Stimulated activated CD8-positive, alpha-beta memory T cell treated with anti-CD3 and anti-CD28 coated beads, Interleukin-2, amount 100 ng/mL, for 1 hour (primary cell): ENCODE measurements at places on chromosomes 2 and 18.

- no peak for DNase-seq
These were observed 3.5 kb downstream of the TRIB2 start for GRCh38 chr2:12720278-12720620.

- no peak for DNase-seq
These were observed at the start of gene VWC2L for GRCh38 chr2:214410918-214411554. TSS of gene VWC2L (plus strand) at chr2:214411054. CDS start at chr2:214414194, 3,140 bp downstream.

- no peak for DNase-seq
These were observed 62.1 kb downstream of the LBH start for GRCh38 chr2:30293303-30293921.

DNA sequence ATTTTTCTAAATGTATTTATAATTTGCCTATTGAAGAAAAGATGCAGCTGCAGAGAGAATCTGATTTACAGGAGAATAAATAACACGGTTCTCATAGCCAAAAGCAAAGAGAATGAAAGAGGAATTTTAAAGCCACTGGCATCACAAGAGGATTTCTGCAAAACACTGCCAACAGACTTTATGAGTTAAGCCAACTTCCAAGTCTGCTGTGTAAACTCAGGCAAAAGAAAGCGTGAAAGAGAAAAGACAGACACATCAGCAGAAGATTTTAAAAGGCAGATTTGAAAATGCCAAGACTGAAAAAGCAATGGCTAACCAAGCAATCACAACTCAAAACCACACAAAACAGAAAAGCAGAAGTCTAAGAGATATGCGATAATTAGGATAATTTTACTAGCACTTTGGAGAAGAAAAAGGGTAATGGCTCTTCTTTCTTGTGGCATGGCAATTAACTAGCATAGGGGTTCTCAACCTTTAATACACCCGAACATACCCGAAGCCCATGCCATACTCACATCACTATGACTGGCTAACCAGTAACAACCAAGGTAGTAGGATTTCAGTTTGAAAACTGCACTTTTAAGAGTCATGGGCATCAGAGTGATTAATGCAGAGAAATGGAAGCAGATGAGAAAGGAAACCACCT is 4.9 kb downstream of the DARS1 start:
- DNase-seq, result no peak

DNA sequence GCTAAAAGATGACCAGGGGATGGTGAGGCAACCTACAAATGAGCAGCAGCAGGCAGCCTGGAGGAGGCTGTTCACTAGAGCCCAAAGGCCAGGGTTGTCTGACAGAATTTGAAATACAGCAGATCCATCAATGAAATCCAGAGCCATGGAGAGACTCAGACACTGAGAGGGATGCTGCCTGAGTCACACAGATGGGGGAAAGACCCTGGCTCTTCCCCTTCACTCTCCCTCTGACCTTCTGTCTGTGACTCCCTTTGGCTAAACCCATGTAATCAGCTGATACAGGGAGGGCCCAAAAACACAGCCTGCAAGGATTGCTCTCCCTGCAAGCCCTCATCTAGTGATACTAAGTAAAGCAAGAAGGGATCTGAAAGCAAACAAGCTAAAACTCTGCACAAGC is 166.5 kb upstream of the SPOPL start:
- no peak for DNase-seq

GRCh38 chr2:152585830-152586484 is 131.3 kb downstream of the PRPF40A start:
- no peak for DNase-seq

- DNase-seq, result no peak
These were observed 192.4 kb downstream of the TWIST2 start for GRCh38 chr2:239040152-239040761.

DNA sequence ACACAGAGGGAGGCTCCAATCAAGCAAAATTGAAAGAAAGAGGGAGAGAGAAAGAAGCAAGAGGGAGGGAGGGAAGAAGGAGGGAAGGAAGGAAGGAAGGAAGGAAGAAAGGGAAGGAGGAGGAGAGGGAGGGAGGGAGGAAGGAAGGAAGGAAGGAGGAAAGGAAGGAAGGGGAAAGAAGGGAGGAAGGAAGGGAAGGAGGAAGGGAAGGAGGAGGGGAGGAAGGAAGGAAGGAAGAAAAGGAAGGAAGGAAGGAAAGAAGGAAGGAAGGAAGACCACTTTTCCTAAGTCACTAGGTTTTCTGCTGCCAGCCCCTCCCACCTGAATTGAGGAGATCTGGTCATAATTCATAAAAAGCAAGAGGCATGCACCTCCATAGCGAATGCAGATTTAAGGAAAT is 287.0 kb downstream of the SP3 start:
- DNase-seq, result no peak

DNA sequence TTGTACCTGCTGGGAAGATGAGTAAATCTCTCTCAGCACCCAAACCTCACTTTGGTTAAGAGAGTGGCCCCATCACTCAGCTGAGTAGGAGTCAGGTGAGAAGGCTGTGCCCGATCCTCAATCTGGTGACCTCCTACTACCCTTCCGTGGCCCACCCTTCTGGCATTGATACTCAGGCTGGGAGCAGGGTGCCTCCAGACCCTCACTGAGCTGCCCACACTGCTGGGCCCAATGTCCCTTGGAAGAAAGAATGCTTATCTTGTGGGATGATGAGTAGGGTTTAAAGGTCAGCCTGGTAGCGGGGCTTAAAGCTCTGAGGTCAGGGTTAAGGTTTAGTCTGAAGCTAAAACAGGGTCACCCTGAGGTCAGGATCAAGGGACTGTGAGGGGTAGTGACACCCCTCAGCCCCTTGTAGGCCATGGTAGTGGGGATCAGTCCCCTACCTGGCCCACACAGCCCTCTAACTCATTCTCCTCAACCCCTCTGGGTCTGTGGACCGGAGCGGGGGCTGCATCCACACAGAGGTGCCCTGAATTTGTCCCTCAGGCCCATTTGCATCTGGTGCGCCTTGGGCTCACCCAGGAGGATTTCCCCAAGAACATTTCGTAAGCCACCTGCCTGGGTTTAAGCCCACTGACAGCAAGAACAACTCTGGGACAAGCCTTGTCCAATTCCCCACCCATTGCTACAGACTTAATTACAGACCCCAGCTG is 123.8 kb downstream of the CYP26B1 start:
- no peak for DNase-seq

- no peak for DNase-seq
These were observed 211.6 kb downstream of the MCFD2 start for GRCh38 chr2:46704041-46704440.

DNA sequence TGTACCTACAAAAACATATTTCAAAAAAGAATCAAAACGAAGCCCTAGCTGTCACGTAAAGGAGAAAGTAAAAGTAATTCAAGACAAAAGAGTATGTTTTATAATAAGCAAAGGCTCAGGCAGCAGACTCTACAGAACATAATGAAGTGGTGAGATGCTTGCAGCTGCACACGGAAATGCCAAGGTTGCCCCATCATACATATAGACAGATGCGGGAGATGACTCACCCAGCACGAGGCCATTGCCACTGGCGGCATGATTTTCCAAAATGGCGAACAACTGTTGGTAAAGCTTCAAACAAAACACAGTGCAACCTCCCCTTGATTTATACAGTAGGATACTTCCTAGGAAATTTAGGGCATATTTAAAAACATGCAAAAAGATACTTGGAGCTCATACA is 26.0 kb upstream of the C1QL2 start:
- no peak for DNase-seq

GRCh38 chr2:217520356-217521010 is 482.3 kb downstream of the TNS1 start:
- DNase-seq, result no peak

GRCh38 chr2:109472331-109472959 is 141.3 kb downstream of the SEPTIN10 start:
- DNase-seq, result no peak

DNA sequence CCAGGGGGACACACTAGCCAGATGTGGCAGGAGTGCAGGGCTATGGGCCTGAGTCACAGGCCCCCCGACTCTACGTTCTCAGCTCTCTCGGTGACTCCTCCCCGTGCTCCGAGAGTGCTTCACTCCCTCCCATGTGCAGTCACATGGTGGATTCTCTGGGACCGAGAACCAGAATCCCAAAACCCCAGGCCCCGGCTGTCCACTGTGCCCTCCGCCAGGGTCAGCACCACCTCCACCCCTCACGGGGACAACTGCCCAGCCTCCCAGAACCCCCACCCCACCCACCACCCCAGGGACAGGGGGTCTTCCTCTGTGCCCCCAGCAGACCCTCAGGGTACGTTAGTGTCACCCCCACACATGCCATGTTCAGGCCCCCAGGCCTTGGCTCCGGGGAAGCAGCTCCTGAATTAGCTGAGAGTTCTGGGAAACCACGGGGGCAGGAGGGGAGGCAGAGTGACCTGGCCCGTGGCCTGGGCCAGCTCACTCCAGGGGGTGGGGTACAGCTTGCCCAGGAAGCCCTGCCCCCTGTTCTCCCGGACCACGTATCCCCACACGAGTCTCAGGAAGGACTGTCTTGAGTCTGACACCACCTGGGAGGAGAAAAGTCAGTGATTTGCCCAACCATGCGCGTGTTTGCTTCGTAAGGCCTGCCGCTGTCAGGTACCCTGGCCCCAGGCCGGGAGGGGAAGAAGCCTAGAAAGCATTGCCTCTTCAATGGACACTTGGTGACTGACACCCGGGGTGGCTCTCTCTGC is 4.4 kb downstream of the RAMP1 start:
- no peak for DNase-seq

GRCh38 chr2:194567661-194568017 is 1089.4 kb upstream of the SLC39A10 start:
- no peak for DNase-seq

DNA sequence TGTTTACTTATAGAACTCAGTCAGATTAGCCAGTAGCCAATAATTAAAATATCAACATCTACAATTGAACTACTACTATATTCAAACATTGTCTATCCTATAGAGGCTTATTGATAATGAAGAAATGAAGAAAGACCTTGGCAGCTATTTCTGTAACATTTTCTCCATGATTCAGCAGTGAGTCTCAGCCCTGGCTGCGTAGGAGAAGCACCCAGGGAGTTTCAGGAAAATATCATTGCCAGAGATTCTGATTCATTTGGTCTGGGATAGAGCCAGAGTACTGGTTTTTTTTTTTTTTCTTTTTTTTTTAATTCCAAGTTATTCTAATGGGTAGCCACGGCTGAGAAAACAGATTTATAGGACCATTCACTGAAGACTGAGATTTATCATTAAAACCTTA is 404.8 kb downstream of the TXNL1 start:
- no peak for DNase-seq

DNA sequence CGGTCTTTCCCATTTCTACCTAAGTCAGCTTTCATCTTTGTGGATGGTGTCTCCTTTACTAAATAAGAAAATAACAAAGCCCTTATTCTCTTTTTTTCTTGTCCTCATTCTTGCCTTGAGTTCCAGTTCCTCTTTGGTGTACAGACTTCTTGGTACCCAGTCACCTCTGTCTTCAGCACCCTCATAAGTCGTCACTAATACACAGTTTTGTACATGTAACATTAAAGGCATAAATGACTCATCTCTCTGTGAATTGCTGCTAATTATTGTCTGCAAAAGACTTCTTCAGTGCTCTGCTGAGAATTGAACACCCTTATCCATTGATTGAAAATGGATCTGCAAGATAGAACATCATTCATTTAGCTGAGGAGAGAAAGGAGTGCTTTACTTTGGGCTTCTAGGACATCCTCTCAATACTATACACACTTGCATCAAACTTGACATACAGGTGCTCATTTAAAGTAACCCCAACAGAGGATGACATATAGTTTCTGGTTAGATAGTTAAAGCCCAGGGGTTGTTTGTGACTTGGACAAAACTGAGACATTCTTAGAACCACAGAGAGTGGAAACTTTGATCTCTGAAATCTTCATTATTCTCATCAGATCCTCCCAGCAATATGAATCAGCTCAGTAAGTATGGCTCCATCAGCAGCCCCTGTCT is 97.0 kb downstream of the XRCC5 start:
- no peak for DNase-seq

DNA sequence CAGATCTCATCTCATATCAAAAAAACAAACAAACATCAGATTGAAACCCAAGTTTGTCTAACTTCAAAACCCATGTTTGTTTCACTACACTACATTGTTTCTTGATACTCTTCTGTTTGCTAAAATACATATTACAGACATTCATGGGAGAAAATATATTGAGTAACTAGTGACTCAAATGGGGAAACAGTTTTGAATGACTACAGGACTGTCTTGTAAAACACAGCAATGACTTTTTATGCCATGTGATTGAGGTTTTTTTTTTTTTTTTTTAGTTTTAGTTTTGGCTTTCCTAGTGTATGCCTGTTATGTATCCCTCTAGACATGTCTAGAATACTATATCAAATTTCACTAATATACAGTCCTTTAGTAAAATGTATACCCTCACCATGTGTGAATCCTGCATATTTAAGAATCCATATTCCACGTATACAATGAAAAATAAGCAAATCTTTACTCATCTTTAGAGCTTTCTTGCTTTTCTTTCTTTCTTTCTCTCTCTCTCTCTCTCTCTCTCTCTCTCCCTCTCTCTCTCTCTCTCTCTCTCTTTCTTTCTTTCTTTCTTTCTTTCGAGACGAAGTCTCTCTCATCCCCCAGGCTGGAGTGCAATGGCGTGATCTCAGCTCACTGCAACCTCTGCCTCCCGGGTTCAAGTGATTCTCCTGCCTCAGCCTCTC is 46.6 kb upstream of the SERTAD2 start:
- no peak for DNase-seq

- DNase-seq, result no peak
These were observed 50.5 kb upstream of the OTOS start for GRCh38 chr2:240191001-240191400.

DNA sequence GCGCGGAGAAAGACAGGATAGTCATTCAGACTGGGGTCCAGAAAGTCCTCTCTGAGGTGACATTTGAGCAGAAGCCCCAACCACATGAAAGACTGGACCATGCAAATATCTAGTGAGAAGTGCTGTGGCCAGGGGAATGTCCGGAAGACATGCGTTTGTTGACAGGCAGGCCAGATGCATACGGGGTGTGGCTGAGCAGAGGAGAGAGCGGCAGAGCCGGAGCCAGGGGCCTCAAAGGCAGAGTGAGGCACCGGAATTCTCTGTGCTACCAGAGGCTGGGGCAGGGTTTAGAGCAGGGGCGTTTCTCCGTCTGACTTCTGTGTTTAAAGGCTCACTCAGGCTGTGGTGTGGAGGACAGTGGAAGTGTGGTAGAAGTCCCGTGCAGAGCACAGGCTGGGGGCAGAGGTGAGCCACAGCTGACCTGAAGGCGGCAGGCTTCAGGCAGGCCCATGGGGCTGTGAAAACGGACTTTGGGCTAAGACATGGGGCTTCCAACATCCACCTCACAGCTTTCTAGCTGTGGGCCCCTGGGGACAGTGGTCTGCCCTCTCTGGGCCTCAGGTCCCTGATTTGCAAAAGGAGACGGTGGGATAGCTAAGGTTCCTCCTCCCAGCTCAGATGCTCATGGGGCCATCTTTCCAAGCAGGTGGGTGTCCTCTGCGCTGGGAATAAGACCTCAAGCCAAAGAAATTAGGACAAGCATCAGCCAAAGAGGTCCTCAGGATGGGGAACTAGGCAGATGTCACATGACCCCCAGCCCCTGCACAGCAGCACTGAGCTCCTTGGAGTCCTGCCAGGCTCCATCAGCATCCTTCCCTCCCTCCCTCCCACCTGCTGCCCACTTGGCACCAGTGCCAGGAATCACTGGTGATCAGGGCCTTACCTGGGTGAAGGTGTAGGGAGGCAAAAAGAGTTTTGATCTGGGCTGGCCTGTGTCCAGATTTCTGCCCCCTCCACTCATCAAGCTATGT is 11.2 kb downstream of the RUFY4 start:
- no peak for DNase-seq
